ENCODE measurements at places on chromosomes 16 and 17. TPM values are rescaled to one million over a fixed set of nuclear protein-coding genes. Genes with fewer than 3 reads are reported as not detected.

DNA sequence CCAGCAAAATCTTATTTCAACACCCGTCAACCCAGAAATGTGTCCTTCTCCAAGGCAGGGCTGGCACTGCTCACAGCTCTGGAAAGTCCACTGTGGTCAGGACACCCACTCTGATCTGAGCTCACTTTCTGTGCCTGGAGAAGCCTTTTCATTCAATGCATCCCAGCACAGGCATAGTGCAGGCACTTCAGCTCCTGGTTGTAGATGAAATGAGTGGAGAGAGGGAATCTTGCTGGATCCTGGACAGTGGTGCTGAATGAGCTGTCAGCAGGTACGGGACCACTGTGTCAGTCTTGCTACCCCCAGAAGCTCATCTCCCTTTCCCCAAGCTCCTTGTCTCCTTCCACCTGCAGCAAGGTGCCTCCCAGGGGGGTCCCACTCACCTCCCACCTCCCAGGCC is 86.1 kb upstream of the SALL1 start:
- no peaks in the 10 kb centered on the region for H3K27me3 ChIP-seq
- no peaks in the 10 kb centered on the region for H3K36me3 ChIP-seq
- no peaks in the 10 kb centered on the region for H3K4me1 ChIP-seq
- no peak overlapping the region for H3K27ac ChIP-seq
- no peak overlapping the region for H3K4me3 ChIP-seq

KRTAP4-6 gene
- total RNA-seq, result not detected

FAM83G gene
- total RNA-seq, result 14.0 TPM

CEMP1 gene
- not detected for total RNA-seq

DNA sequence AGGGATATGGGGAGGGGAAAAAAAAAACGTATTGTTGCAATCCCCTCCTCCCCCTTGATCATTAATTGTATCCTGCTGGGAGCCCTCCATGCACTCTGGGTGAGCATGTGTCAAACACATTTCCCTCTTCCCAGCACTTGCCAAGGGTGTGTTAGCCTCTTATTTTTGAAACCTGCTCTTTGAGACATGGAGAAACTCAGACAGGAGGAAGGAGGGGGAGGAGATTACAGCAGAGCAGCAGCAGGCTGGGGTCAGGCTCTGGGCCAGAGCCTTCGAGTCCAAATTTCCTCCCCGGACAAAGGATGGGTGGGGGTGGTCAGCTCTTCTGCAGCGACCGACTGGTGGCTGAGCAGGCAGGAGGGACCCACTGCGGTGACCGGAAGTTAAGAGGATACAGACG is 64.7 kb downstream of the SOX9 start:
- no peak overlapping the region for H3K4me3 ChIP-seq
- H3K36me3 ChIP-seq, result no peaks in the 10 kb centered on the region
- H3K27me3 ChIP-seq, result no peaks in the 10 kb centered on the region
- no peak overlapping the region for H3K27ac ChIP-seq
- no peaks in the 10 kb centered on the region for H3K4me1 ChIP-seq

DNA sequence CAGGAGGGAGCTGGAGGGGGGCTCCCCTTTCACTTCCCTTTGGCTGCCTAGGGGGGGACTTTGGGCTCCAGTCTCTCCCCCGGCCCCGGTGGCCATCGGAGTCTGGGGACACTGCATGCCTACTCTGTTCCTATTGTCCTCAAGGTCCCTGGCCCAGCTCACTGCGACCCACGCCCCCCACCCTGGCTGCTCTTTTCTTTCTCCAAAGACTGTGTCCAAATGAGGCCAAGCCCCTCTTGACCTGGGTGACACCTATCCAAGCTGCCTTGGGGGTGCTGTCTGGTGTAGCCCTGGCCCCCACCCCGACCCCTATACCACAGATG is 12.9 kb downstream of the UBALD1 start:
- H3K36me3 ChIP-seq, result no peaks in the 10 kb centered on the region
- H3K27me3 ChIP-seq, result peaks cover under 1% of the 10 kb centered on the region
- H3K27ac ChIP-seq, result no peak overlapping the region
- no peak for DNase-seq
- H3K4me1 ChIP-seq, result no peaks in the 10 kb centered on the region

Data from activated T-helper 2 cell treated with anti-CD3 and anti-CD28 coated beads, Interferon-gamma antibody, Interleukin-2, Interleukin-4, amounts not matched to agents 10 μg/mL and 5 μg/mL and 100 μg/mL, durations not matched to agents 14 hours and 24 hours and 36 hours (primary cell).